ENCODE measurements at places on chromosomes 11 and 22.

- peak; percentile 16 for DNase-seq
These were observed 31.0 kb upstream of the PPP2R1B start for GRCh38 chr11:111797145-111797581.

GRCh38 chr11:94897330-94897768 is 76.0 kb downstream of the CWC15 start:
- DNase-seq, result no peak

DNA sequence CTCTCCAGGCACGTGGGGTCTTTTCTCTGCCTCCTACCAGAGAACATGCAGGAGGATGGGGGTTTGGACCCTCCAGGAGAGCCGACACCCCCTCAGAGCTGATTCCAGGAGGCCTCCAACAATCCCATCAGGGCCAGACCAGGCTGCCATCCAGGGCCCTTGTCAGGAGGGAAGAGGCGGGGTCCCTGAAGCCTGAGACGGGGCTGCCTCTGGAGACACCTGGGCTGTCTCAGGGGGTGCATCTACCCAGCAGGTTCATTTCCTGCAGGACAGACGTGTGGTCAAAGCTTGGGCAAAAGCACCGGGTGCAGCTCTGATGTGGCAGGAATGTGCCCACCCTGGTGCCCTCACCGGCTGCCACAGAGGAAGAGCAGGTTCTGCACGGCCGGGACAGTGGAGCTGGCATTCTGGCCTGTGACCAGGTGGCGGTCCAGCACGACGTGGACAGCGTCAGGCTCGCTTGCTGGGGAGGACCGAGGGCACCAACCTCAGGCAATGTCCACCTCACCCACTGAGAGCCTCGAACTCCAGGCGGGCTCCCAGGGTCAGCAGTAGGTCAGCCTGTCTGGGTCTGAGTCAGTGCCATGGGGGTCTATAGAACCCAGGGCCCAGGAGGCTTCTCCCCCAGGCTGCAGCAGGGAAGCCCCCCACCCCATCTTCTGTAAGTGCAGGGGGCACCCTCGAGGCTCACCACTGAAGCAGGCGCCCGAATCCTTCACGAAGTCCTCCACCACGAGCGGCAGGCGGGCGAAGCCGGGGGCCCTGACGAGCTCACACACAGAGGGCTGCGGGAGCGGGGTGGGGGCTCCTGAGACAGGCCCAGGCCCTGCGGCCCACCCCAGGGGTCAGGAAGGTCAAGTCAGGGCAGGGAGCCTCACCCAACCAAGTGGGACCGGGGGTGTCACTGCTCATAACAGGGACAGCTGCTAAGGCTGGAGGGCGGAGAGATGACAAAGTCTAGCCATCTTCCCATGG is 6.4 kb downstream of the GATD1 start:
- no peak for DNase-seq

DNA sequence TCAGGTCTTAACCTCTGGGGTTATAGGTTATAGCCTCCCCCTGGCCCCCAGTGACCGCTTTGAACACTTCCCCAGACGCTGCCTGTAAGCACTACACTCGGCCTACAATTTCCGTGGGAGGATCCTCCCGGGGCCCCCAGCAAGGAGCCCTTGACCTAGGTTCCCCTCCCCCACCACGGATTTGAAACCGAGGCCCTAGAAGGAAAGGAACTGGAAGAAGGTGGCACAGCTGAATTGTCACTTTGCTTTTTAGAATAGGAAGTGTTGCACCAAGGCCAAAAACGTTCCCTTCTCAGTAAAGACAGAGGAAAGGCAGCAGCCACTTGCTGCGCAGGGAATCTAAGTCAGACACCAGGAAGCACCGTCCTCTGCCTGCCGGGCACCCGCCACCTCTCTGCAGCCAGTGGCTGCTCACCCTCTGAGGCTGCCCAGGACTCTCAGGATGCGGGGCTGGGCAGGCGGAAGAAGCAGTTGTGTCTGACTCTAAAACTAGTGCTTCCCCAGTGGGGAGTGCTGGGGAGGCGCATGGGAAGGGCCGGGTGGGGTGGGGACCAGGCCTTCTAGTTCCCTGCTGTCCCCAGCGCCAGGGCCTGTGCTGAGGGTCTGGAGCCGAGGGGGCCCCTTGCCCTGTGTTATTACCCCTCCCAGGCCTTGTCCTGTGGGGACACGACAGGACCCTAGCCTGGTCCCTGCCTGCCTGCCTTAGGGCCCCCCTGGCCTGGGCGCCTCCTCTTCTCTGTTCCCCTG is 7.9 kb upstream of the FLRT1 start:
- no peak for DNase-seq

DNA sequence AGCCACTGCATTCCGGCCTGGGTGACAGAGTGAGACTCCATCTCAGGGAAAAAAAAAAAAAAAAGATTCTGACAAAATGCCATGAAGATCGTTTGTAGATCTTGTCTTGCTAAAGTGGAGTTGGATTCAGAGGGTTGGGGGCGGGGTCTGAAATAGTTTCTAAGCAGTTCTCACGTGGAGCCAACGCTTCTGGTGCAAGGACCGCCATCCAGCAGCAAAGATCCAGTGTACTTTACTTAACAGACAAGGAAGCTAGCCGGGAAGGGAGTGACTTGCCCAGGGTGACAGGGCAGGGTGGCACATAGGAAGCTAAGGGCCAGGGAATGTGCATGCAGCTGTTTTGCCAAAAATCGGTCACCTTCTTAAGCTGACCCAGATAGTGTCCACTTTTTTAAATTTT is 27.4 kb downstream of the APOL1 start:
- DNase-seq, result no peak
